NCI-H510A treated with DMSO at 0.1 percent for 48 hours (cell line): ENCODE measurements at places on chromosomes 6 and 20.

GRCh38 chr6:153083869-153084268, 47.2 kb downstream of the RGS17 start:
- DNase-seq: no peak

GRCh38 chr6:37713529-37714119, 15.9 kb upstream of the MDGA1 start:
- no peak for DNase-seq

GRCh38 chr6:81786150-81786549, 33.7 kb upstream of the TENT5A start:
- DNase-seq: no peak

GRCh38 chr20:555976-556385, 12.4 kb upstream of the CSNK2A1 start:
- no peak for DNase-seq

- DNase-seq: peak; percentile 50
These were observed 31.3 kb downstream of the TRMT6 start for GRCh38 chr20:5918856-5919625.

DNA sequence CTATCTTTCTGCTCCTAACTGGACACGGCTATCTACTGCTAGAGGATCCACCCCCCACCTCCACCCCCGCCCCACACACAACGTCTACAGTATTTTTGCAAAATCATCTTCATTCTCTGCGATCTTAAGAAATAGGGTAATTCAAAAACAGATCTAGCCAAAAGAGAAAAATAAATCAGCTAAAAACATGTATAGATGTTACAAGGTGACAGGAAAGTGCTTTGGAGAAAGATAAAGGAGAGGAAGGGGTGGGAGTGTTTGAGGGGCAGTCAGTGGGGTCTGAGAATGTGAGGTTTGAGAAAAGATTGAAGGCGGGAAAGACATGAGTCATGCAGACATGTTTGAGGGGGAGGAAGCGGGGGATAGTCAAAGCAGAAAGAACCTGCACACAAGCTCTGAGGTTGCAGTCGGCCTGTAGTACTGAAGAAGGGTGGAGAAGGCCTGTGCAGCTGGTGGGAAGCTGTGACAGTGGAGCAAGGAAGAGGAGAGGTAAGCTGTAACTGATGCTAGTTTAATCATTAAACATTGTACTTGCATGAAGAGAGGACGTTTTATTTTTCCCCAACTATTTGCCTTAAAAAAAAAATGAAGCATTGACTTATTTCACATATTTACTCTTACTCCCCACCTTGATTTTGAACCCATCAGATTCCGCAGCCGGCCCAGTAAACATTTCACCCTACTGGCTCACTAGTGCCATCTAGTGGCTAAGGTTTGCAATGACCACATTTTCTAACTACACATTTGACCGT, 332.6 kb downstream of the ADGRB3 start:
- peak; percentile 28 for DNase-seq

DNA sequence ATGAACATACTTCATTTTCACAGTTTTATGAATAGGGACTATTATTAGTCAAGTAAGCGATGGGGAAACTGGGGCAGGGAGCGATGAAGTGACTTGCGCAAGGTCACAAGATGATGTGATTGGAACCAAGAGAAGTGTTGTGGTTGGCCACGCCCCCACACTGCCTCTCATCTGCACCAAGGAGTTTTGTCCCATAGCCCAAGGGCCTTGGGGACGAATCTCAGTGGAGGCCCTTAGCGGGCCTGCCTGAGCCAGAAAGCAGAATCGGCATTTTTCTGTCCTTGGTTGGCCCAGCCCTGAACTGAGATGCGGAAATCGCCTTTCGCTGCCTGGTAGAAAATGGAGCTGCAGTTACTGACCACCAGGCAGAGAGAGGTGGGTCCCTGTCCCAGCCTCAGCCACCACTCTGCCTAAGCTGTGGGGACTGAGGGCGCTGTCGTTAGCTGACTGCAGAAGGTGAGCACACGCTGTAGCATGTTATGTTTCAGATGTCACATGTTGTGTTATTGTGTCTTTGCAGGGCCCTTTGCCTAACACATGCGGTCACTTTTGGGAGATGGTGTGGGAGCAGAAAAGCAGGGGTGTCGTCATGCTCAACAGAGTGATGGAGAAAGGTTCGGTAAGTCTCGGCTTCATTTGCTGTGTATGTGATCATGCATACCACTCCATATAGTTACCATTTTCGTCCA, 57.8 kb downstream of the PTPN1 start:
- no peak for DNase-seq

GRCh38 chr20:41131594-41132387, 5.6 kb upstream of the PLCG1 start:
- no peak for DNase-seq

GRCh38 chr6:122063076-122063475, 336.4 kb upstream of the HSF2 start:
- no peak for DNase-seq

GRCh38 chr6:109166673-109167072, 71.4 kb downstream of the CEP57L1 start:
- no peak for DNase-seq

- no peak for DNase-seq
These were observed 148.6 kb upstream of the ZFP64 start for GRCh38 chr20:52340036-52340634.

DNA sequence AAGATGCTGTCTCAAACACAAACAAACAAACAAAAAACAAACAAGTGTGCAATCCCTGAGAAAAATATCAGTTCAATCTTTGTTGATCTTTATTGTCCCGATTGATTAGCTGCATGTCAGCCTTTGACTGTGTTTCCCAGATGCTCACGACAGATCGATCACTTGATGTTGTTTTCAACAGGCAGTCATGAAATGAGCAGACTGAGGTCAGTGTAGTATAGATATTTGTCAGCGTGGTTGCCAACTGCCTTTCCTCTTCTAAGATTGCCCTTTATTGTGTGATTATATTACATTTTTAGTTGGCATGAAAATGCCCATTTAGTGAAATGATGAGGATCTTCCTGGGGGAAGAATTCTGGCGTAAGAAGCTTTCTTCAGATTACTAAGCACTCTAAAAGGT, 25.6 kb downstream of the UTRN start:
- no peak for DNase-seq

DNA sequence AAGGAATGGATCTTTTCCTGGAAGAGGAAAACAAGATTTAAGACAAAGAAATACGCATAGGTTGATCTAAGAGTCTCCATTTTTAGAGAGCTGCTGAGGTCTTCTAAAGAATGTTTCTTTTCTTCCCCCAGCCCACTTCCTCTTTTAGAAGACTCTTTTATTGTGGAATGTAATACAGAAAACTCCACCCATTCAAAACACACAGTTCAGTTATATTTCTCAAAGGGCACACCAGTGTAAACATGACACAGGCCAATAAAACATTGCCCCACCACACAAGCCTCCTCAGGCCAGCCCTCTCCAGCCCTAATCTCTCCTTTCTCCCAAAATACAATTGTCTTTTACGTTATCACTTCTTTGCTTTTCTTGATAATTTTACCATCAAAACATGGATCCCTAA, 42.8 kb downstream of the SLC35B3 start:
- DNase-seq: no peak

DNA sequence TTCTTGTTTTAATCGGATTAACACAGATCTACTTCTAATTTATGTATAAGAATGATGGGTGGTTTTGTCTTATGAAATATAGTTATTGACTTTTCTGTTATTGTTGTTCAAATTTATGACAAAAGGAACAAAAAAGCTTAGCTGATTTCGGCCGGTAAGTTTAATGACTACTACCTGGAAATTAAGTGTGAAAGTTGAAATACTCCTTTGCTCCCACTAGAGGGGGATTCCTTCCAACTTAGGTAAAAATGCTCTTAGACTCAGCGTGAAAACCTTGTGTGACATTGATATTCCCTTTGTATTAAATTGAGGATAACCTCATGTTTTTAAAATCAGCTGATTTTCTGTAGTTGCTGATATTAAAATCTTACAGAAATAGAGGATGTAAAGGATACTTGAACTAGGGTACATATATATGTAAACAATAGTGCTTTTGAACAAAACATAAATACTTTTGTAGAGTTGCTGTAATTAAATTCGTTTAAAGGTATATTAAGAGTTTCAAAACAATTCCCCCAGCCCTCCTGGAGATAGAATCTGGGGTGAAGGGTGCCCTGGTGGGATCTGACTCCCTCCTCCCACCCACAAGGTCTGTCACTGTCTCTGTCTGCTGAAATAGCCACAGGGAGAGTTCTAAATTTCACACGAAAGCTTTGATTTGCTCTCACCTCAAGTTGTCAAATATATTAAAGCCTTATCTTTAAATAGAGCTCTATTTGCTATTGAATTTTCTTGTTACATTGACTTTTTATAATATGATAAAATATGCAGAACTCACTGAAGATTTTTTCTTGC, 257.5 kb downstream of the ARID1B start:
- peak; percentile 30 for DNase-seq

- DNase-seq: no peak
These were observed 95.3 kb downstream of the EPB41L2 start for GRCh38 chr6:130967502-130968445.
